NCI-H748 treated with DMSO at 0.1 percent for 48 hours (cell line): ENCODE measurements at places on chromosomes 12 and 14.

DNA sequence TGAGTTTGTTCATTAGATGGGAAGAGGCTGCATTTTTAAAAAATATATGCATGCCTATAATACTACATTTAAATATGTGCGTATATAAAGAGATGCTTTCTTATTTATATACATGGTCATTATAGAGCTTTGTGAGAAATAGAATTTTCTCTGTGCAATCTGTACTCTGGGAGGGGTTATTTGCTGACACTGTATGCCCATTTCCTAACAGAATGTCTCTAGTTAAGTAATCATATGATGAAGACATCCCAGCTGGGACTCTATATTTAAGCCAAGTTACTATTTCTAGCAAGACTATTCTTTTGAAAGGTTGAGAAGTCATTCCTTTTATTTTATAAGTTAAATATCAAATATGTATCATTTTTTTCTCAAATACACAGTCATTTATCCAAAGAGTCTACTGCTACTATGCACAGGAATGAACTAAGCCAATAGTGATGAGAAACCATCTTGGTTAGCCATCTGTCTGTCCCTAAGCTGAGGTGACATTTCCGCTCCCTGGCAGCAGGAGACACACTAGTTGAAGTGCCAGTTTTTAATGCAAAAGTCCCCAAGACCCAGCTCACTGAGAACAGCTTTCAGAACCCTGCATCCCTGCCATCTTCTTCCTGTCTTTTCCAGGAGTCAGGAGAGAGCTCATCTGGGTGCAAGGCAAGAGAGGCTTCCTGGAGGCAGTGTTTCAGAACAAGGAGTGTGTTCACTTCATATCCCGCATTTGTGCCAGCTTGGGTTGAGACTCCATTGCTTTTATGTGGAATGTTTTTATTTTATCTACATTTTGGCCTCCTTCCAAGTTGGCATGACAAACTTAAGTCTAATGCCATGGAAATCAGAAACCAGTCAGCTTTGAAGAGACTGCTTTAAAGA, 69.5 kb downstream of the TMEM132C start:
- DNase-seq = no peak

- DNase-seq = no peak
Observed at GRCh38 chr12:62484233-62484632, 17.6 kb downstream of the MON2 start.

DNA sequence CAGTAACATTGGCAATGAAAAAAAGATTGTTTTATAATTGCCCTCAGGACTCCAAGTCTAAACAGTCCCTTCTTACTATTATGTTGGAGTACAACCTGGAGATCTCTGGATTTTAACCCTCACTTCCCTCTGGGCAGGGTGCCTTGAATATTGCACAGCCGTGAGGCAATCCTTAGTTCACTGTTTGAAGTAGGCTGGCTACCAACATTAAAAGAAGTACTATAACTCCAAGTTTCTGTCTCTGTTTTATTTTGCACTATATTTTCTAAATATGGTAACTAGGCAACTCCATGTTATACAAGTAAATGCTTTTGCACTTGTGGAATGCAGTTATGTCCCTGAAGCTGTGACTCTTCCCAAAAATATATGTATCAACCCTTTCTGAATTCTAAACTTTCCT, 490.7 kb downstream of the EGLN3 start:
- no peak for DNase-seq

- DNase-seq = no peak
Observed at GRCh38 chr14:100703386-100704220, 23.1 kb upstream of the DLK1 start.
